ENCODE measurements at places on chromosomes 16 and 17.

DNA sequence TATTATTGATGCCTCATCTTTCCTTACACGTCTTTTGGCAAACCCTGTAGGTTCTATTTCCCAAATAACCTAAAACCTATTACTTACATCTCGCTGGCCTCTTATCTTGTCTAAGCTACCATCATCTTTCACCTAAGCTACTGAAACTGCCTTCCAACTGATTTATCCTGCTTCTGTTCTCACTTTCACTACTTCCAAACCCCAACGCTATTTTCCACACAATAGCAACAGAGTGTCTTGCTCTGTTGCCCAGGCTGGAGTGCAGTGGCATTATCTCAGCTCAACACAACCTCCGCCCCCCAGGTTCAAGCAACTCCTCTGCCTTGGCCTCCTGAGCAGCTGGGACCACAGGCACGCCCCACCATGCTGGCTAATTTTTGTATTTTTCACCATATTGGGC is 52.8 kb upstream of the INTS2 start:
- DNase-seq: no peak

GRCh38 chr17:70295329-70295728 is 126.0 kb downstream of the KCNJ2 start:
- DNase-seq: no peak

DNA sequence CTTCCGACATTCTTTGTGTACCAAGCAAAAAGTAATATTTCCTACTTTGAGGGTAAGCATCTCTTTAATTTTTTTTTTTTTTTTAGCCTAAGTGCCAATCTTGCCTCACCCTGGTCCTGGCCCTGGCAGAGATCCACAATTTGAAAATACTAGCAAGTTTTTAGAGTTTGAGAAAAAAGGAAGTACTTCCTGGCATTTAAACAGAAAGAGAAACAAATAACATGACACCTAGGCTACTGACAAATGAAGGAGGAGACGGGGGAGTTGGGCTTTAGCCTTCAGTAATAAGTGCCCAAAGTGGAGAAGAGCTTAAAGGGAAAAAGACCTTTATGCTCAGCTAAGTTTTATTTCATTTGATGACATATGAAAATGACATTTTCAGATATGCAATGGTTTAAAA is 92.8 kb downstream of the HS3ST3A1 start:
- DNase-seq: no peak

GRCh38 chr16:48556913-48557351 is 53.0 kb downstream of the N4BP1 start:
- DNase-seq: no peak

- DNase-seq: no peak
These were observed 162.0 kb downstream of the CHD9 start for GRCh38 chr16:53216798-53217197.

GRCh38 chr17:13157656-13158055 is 139.8 kb upstream of the ELAC2 start:
- DNase-seq: no peak

DNA sequence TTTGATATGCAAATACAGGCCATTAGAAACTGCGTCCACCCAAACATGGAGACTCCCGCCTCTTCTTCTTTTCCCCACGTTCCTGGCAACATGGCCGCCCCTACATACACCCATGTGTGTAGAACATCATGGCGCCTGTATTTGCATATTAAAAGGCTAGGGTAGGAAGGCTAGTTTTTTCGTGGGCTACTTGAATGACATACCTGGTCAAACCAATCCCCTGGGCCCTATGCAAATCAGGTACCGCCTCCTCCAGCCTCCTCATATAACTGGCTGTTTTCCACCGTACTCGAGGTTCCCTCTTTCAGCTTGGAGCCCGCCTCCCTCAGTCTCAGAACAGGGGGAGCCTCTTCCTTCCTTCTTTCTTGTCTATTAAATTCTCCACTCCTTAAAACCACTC is 840 bp upstream of the CD300LB start:
- peak; percentile 79 for DNase-seq

Data from vagina (tissue), 2 donors.